NCI-H2081 (cell line): ENCODE measurements at places on chromosomes 1 and 21.
A peak's percentile ranks its signal among the peaks of the same experiment; 100 is the strongest.

- no peak for DNase-seq
These were observed 176.9 kb downstream of the NEK7 start for GRCh38 chr1:198333744-198334143.

- DNase-seq: no peak
These were observed 64.8 kb downstream of the ABCA4 start for GRCh38 chr1:94056171-94056570.

DNA sequence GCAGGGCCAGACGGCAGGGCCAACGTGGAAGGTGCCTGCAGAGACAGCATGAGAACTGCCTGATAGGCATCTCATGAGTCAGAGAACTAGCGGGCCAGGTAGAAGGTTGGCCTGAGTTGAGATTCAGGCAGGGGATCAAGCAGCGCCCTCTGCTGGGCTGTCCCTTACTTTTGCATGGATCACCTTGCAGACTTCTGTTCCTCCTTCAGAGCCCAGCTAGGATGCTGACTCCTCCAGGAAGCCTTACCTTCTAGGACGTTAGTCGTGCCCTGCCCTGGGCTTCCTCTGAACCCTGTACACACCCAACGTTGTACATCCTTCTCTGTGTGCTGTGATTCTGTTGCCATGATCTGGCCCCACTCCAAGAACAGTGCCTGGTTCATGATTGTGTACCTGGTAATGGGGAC, 231.3 kb upstream of the VAMP3 start:
- DNase-seq: peak; percentile 33

DNA sequence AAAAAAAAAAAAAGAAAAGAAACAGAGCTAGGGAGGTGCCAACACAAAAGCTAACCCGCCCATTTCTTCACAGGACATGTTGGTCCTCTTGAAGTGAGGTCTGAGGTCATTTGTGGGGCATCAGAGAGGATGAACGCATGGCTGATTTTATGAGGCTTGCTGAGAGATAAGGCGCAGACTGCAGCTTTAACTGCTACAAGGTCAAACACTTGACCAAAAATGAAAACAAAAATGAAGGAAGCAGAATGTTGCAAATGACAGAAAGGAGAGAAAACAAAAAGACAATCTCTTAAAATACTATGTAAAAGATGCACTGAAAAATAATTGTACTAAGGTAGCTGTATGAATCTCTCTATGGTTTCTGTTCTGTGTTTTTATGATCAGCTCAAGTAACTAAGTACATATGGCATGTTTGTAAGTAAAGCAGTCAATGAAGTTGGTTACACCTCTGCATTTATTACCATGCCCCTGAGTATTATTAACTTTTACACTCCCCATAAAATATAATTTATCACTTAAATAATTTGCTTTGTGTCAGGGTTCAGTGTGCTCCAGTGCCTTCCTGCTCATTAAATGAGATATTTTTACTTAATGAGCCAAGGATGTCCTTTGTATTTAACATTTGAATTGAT, 249.1 kb upstream of the NR5A2 start:
- peak; percentile 32 for DNase-seq

GRCh38 chr1:201347498-201348210, 29.8 kb downstream of the TNNT2 start:
- no peak for DNase-seq

DNA sequence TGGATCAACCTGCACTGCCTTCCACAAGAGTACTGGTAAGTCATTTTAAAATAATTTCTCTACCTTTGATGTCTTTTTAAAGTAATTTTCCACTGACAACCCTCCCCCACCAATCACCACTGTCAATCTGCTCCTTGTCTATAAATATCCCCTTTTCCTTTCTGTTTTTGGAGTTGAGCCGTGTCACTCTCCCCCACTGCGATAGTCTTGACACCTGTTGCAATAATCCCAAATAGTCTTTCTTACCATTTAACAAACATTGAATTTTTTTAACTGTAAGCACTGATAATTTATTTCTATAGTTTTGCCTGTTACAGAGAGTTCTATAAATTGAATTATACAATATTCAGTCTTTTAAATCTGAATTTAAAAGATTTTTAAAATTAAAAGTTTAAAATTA, 420.9 kb downstream of the COL11A1 start:
- no peak for DNase-seq

GRCh38 chr1:38858833-38859560, 575 bp downstream of the RRAGC start:
- peak; percentile 51 for DNase-seq

DNA sequence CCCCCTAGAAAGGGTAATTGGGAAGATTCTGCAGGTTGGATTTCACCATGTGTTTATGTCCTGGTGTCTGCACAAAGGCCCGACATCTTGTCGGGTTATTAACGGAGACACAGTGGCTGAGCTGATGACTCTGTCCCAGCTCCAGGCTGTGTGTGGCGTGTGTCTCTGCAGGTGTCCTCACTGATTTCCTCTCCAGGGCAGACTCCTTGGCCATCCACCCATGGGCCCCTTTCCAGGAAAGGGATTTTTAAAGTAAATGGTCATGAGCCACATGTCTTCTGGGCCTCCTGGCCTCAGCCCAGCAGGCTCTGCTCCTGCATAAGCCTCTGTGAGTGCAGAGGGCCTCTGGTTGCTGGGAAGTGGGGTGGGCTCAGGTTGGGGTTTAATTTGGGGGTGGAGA, 418.7 kb upstream of the VAMP3 start:
- no peak for DNase-seq

- DNase-seq: peak; percentile 54
These were observed 1.2 kb downstream of the LBR start for GRCh38 chr1:225426395-225427234.

DNA sequence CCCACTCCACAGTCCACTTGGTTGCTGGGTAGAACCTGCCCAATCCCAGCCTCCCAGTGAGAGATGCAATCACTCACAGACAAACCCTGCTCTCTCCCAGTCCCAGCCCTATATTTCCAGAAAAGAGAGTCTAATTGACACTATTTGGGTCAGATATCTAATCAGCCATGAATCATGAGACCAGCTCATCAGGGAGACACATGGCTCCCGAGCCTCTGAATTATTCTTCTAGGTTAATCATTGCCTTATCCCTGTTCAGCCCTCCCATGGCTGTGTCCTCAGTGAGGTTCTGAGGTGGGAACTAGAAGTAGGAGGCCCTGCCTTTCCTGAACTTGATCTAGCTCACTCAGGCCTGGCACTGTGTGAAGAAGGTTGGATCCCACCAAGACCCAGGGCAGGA, 49.9 kb upstream of the ZC3H12A start:
- DNase-seq: no peak
